Temporal lobe (tissue), 4 donors: ENCODE measurements at places on chromosomes 1 and 21. TPM values are rescaled to one million over a fixed set of nuclear protein-coding genes. Genes with fewer than 3 reads are reported as not detected.

AKR7A3 gene
- 1.7 TPM for total RNA-seq

SPRR1B gene
- total RNA-seq = not detected

SLC1A7 gene
- total RNA-seq = not detected

IL23R gene
- total RNA-seq = not detected

DRAXIN gene
- 122 TPM for total RNA-seq

TESK2 gene
- 0.74 TPM for total RNA-seq

KIF1B gene
- total RNA-seq = 255 TPM

SLC6A9 gene
- total RNA-seq = 4.7 TPM

TCHH gene
- 0.25 TPM for total RNA-seq

CCNL2 gene
- total RNA-seq = 86.1 TPM

TDRD10 gene
- 0.49 TPM for total RNA-seq

TNFSF4 gene
- 0.74 TPM for total RNA-seq

PTPN22 gene
- 0.25 TPM for total RNA-seq

HSD11B1 gene
- total RNA-seq = 0.25 TPM

CLDN8 gene
- total RNA-seq = not detected

FAM131C gene
- total RNA-seq = 2.7 TPM

IL20 gene
- total RNA-seq = not detected

F11R gene
- 6.6 TPM for total RNA-seq

FHAD1 gene
- total RNA-seq = 1.7 TPM

FMOD gene
- 2.2 TPM for total RNA-seq

ST6GALNAC5 gene
- 31.2 TPM for total RNA-seq

SYT6 gene
- 13.5 TPM for total RNA-seq

ROR1 gene
- total RNA-seq = 1.7 TPM

RNF186 gene
- total RNA-seq = not detected

IFI44L gene
- 4.4 TPM for total RNA-seq

SLC45A1 gene
- 5.9 TPM for total RNA-seq

UBXN10 gene
- total RNA-seq = 3.7 TPM

AMY1B gene
- total RNA-seq = not detected

SH2D1B gene
- not detected for total RNA-seq

RGSL1 gene
- not detected for total RNA-seq

UTS2 gene
- total RNA-seq = not detected

C21orf58 gene
- 2.2 TPM for total RNA-seq

NPL gene
- total RNA-seq = 3.7 TPM

STUM gene
- total RNA-seq = 39.1 TPM

OR2L3 gene
- total RNA-seq = 0.25 TPM

FRRS1 gene
- total RNA-seq = 1.5 TPM

HSPB7 gene
- total RNA-seq = not detected

NEK2 gene
- 3.0 TPM for total RNA-seq

WNT2B gene
- 1.5 TPM for total RNA-seq

OR10J1 gene
- total RNA-seq = not detected

ARTN gene
- total RNA-seq = 0.49 TPM

GJC2 gene
- total RNA-seq = 0.74 TPM

CALML6 gene
- total RNA-seq = under 0.01 TPM

PLEKHA6 gene
- 10.3 TPM for total RNA-seq

MATN1 gene
- under 0.01 TPM for total RNA-seq

GOLPH3L gene
- 5.4 TPM for total RNA-seq
